Camera-type eye (tissue), 1 donor: ENCODE measurements at places on chromosomes 12 and 14. TPM values are rescaled to one million over a fixed set of nuclear protein-coding genes. Genes with fewer than 3 reads are reported as not detected.

CAPZA3 gene
- total RNA-seq = not detected

PLBD1 gene
- total RNA-seq = 13.8 TPM

ACAD10 gene
- 37.1 TPM for total RNA-seq

LRTM2 gene
- 3.8 TPM for total RNA-seq

SETD1B gene
- total RNA-seq = 12.5 TPM

SMCO2 gene
- total RNA-seq = 1.9 TPM
